Activated T-helper 2 cell treated with anti-CD3 and anti-CD28 coated beads, Interferon-gamma antibody, Interleukin-2, Interleukin-4, amounts not matched to agents 10 μg/mL and 5 μg/mL and 100 μg/mL, durations not matched to agents 14 hours and 24 hours and 36 hours (primary cell): ENCODE measurements at places on chromosomes 1 and 21.

- H3K4me3 ChIP-seq = no peak overlapping the region
- no peaks in the 10 kb centered on the region for H3K36me3 ChIP-seq
- H3K27ac ChIP-seq = no peak overlapping the region
- H3K4me1 ChIP-seq = peaks cover 2% of the 10 kb centered on the region
- no peak for DNase-seq
Observed at GRCh38 chr1:2595261-2595811, 8.8 kb downstream of the PRXL2B start.

- H3K27ac ChIP-seq = no peak overlapping the region
- no peak for DNase-seq
- no peak overlapping the region for H3K4me3 ChIP-seq
- peaks cover under 1% of the 10 kb centered on the region for H3K4me1 ChIP-seq
- H3K36me3 ChIP-seq = no peaks in the 10 kb centered on the region
Observed at GRCh38 chr1:10686404-10687040, 109.9 kb downstream of the CASZ1 start.

- H3K36me3 ChIP-seq = no peaks in the 10 kb centered on the region
- H3K4me1 ChIP-seq = no peaks in the 10 kb centered on the region
- DNase-seq = no peak
Observed at GRCh38 chr1:197884173-197884572, 18.3 kb upstream of the C1orf53 start.

- peaks cover 21% of the 10 kb centered on the region for H3K27me3 ChIP-seq
- DNase-seq = no peak
- no peaks in the 10 kb centered on the region for H3K36me3 ChIP-seq
- peaks cover 9% of the 10 kb centered on the region for H3K4me1 ChIP-seq
- H3K27ac ChIP-seq = no peak overlapping the region
Observed at GRCh38 chr1:31605908-31606427, 11.5 kb upstream of the HCRTR1 start.

GRCh38 chr1:178573330-178573729 lies 60.4 kb downstream of the TEX35 start:
- no peaks in the 10 kb centered on the region for H3K4me1 ChIP-seq
- peaks cover 2% of the 10 kb centered on the region for H3K27me3 ChIP-seq
- H3K4me3 ChIP-seq = no peak overlapping the region

- no peaks in the 10 kb centered on the region for H3K27me3 ChIP-seq
- H3K4me3 ChIP-seq = no peak overlapping the region
- peak overlapping the region; percentile 35 for H3K27ac ChIP-seq
- H3K4me1 ChIP-seq = peaks cover 76% of the 10 kb centered on the region
- H3K36me3 ChIP-seq = peaks cover 23% of the 10 kb centered on the region
- DNase-seq = no peak
Observed at GRCh38 chr1:226656601-226657277, 82.3 kb downstream of the ITPKB start.

DNA sequence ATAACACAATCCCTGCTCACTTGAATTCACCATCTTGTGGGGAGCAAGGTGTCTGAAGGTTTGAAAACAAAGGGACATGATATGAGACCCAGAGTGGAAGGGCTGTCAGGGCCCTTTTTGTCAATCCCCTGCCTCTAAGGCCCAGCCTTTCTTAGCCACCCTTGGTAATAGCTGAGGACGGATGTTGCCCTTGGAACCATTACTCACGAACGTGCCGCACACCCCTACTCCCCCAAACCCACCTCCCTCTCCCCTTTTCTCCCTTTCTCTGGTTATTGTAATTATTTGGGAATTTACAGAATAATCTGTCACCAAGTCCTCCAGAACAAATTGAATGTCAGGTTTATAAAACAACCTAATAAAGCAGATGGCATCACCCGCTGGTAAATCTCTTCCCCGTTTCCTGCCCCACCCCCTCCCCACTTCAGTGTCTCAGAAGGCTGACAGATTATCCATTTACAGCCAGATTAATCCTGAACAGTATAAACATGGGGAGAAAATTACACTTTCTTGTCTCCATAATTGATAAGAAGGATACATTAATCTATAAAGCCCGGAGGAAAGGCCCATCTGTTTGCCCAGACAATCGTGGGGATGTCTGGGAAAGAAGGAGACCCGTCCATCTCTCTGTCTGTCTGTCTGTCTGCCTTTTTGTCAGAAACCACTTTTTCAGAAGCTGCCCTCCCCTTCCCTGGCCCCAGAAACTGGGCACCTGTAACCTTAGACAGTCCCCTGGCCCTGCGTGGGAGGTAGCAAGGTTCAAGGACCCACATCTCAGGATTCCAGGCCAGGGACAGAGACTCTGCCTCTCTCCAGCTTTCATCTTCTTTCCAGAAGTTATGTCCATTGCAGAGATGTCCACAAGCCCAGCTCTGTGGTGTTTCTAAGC lies 60.6 kb upstream of the CD34 start:
- no peaks in the 10 kb centered on the region for H3K36me3 ChIP-seq
- no peaks in the 10 kb centered on the region for H3K4me1 ChIP-seq
- H3K4me3 ChIP-seq = no peak overlapping the region
- no peak overlapping the region for H3K27ac ChIP-seq

DNA sequence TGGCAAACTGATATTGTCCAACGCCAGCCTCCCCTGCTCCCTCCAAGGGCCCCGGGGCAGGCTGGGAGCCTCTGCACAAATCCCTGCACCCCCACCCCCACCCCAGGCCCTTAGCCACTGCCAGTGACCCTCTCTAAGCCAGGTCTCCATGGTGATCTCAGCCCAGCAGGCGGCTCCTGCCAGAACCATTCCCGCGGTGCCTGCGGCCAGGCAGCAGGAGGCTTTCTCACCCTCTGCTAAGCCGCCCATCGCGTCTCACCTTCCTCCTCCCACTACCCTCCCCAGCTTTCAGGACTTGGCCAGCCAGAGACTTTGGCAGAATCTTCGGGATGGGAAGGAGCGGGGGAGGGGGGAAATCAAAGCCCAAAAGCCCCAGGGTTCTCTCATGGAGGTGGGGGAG lies 46.8 kb upstream of the WASF2 start:
- peaks cover 11% of the 10 kb centered on the region for H3K4me1 ChIP-seq
- H3K27ac ChIP-seq = no peak overlapping the region
- no peak for DNase-seq
- no peaks in the 10 kb centered on the region for H3K27me3 ChIP-seq
- H3K4me3 ChIP-seq = no peak overlapping the region

GRCh38 chr1:197017558-197018146 lies 40.3 kb downstream of the CFHR5 start:
- H3K4me3 ChIP-seq = no peak overlapping the region
- no peak overlapping the region for H3K27ac ChIP-seq
- no peak for DNase-seq
- H3K4me1 ChIP-seq = no peaks in the 10 kb centered on the region
- no peaks in the 10 kb centered on the region for H3K27me3 ChIP-seq

DNA sequence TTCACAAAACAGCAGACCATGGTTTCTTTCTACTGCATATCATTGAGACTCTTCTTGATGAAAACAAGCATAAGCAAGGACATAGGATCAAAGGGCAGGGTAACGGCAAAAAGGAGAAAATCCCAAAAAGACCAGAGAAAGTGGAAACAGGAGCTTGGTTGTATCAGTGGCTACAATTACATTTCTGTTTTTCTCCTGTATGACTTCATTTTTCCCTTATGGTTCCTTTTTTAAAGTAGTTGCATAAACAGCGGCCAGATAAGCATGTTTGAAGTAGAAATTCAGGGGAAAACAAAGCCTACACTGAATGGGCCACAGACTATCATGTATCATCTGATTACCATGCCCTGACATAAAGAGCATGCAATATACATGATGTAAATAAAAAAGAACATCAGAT lies 4.6 kb downstream of the EGLN1 start:
- peak overlapping the region; percentile 28 for H3K4me3 ChIP-seq
- H3K27me3 ChIP-seq = peaks cover under 1% of the 10 kb centered on the region
- H3K36me3 ChIP-seq = peaks cover 50% of the 10 kb centered on the region
- peaks cover 59% of the 10 kb centered on the region for H3K4me1 ChIP-seq
- peak overlapping the region; percentile 2 for H3K27ac ChIP-seq
- no peak for DNase-seq

- peaks cover 3% of the 10 kb centered on the region for H3K27me3 ChIP-seq
- H3K4me3 ChIP-seq = no peak overlapping the region
- no peak overlapping the region for H3K27ac ChIP-seq
- no peaks in the 10 kb centered on the region for H3K4me1 ChIP-seq
- no peaks in the 10 kb centered on the region for H3K36me3 ChIP-seq
Observed at GRCh38 chr1:245014247-245015029, 140.3 kb upstream of the KIF26B start.
